ENCODE measurements at places on chromosomes 12 and 14. TPM values are rescaled to one million over a fixed set of nuclear protein-coding genes. Genes with fewer than 3 reads are reported as not detected.

- no peak for DNase-seq
Measured at GRCh38 chr12:51419425-51420193, 5.0 kb upstream of the SLC4A8 start.

- no peak for DNase-seq
Measured at GRCh38 chr14:52286661-52287649, 19.5 kb downstream of the PTGDR start.

GRCh38 chr12:1201886-1202285 is 210.9 kb downstream of the ERC1 start:
- DNase-seq, result no peak

- DNase-seq, result no peak
Measured at GRCh38 chr12:56037161-56037560, 4.6 kb upstream of the RPS26 start.

DNA sequence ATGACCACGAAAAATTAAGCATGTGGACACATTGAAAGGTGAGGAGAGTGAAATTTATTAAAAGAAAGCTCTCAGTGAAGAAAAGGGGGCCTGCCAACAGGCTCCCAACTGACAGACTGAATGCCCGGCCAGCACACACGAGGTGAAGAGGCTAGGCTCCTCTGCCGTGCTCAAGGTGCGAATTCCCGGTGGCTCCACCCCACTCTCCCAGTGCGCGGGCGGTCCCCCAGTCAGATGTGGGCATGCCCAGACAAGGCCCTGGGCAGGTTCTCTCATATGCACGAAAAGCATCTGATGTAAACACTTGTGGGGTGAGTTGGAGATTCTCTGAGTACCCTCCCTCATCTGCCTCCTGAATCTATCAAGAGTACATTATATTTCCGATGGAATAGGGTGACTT is 48.5 kb upstream of the OSBPL8 start:
- DNase-seq, result no peak

GRCh38 chr12:41188841-41189394 is 798 bp downstream of the PDZRN4 start:
- no peak for DNase-seq

DNA sequence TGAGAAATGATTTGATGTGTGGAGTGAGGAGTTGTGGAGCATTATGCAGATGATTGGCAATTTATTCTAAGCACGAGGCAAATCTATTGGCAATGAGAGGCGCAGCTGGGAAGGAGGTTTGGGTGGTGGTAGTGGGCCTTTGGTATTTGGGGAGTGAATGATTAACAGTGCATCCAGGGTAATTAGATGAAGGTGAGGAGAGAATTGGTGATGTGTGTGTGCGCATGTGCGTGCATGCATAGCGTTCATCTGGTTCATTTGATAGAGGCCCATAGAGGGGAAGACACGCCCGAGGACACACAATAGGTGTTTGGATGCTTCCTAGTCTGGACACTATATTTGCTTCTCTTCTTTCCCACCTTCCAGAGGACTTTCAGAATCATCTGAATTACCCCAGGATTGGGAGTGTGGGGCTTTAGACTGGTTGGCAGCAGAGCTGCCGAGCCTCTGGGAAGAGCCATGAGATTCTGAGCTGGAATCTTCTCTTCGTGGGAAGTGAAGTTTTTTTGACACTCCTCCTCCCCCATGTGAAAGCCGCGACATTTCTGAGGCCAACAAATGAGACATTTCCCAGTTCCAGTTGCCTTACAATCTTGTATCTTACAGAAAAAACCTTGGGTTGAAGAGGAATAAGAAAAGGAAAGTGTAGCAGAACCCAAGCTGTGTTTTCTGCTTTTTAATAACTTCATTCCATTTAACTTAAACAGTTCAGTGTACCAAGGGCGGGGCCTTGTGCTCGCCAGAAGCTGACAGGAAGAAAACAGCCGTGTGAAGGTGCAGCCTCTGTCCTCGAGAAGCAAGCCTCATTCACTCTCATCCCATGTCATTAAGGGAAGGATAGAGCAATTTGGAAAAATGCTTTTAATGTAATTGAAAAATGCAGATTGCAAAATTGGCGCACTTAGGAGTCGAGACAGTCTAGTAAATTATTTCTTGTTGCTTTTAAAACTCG is 65.2 kb downstream of the SLC25A47 start:
- DNase-seq, result no peak

- peak; percentile 66 for DNase-seq
Measured at GRCh38 chr14:20802341-20803084, at the start of gene RNASE1. Gene RNASE1 (minus strand): TSS chr14:20802844. CDS start chr14:20802068, 776 bp downstream.

DNA sequence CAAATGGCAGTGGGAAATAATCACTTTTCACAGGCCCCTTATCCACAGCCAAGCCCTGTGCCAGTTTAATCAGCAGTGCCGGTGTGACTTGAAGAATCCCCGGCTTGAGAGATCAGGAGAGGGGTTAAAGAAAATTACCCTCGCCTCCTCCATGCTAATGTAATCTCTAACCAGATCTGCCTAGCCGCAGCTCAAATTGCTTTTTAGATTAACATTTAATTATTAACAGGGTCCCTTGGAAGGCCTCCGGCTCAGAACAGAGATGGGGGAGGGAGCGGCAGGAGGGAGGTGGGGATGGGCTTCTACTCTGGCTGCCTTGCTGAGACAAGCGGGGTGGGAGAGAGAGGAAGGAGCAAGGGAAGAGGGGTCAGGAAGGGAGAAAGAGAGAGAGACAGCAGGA is 24.0 kb downstream of the FAM222A start:
- no peak for DNase-seq

DNA sequence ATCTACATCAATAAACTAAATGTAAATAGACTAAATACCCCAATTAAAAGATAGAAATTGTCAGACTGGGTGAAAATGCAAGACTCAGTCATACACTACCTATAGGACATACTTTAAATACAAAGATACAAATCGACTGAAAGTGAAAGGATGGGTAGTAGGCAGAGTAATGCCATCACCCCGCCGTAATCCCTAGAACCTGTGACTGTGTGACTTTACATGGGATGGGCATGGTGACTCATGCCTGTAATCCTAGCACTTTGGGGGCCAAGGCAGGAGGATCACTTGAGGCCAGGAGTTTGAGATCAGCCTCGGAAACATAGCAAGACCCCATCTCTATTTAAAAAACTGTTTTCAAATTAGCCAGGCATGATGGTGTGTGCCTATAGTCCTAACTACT is 2.6 kb upstream of the EVL start:
- no peak for DNase-seq

DNA sequence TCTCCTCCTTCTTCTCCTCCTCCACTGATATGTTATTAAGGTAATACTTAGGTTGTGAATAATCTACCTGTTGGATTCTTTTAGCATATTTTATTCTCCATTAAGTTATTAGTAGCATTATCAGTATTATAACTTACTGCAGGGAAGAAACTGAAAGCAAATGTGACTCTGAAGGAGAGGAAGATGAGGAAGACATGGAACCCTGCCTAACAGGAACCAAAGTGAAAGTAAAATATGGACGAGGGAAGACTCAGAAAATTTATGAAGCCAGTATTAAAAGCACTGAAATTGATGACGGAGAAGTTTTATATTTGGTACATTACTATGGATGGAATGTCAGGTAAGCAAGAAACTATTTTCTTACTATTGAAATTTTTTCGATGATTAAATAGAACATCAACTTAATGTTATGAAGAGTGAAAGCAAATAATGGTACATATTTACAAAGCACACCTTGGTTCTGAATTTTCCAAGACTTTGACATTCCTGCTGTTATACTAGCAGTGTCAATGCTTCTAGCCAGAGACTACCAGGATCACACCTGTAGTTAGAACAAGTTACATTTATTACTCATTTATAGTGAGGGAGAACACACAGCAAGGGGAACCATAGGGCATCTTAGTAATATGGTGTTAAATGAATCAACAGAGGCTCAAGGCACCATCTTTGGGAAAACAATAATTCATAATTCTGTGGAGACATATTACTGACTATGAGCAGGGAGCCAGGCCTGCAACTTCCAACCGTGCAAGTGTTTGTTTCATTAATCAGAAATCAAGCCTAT is 42.0 kb upstream of the TOMM20L start:
- no peak for DNase-seq

GRCh38 chr12:9750276-9751203 is 10.2 kb downstream of the CD69 start:
- peak; percentile 69 for DNase-seq

DNA sequence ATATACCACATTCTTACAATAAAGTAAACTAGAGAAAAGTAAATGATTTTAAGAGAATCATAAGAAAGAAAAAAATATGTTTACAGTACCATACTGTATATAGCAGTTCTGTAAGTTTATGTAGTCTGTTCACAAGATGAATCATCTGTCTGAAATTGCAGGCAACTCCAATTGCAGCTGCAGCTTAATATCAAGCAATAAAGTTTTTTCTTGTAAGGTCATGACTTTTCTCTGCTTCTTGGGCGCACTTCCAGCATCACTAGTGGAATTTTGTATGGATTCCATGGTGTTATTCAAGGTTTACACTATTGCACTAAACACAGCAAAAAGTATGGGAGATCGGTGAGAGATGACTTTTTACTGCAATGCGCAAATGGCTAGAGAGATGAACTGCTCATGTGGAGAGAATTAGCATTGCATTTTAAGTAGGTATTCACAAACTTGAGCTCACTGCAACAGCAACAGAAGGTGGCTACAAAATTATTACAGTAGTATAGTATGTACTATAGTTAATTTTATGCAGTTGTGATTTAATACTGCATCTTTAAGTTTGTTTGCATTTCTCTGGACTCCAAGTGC is 445.4 kb upstream of the OR4E1 start:
- DNase-seq, result no peak

- no peak for DNase-seq
Measured at GRCh38 chr12:130448044-130448821, 110.5 kb downstream of the PIWIL1 start.

DNA sequence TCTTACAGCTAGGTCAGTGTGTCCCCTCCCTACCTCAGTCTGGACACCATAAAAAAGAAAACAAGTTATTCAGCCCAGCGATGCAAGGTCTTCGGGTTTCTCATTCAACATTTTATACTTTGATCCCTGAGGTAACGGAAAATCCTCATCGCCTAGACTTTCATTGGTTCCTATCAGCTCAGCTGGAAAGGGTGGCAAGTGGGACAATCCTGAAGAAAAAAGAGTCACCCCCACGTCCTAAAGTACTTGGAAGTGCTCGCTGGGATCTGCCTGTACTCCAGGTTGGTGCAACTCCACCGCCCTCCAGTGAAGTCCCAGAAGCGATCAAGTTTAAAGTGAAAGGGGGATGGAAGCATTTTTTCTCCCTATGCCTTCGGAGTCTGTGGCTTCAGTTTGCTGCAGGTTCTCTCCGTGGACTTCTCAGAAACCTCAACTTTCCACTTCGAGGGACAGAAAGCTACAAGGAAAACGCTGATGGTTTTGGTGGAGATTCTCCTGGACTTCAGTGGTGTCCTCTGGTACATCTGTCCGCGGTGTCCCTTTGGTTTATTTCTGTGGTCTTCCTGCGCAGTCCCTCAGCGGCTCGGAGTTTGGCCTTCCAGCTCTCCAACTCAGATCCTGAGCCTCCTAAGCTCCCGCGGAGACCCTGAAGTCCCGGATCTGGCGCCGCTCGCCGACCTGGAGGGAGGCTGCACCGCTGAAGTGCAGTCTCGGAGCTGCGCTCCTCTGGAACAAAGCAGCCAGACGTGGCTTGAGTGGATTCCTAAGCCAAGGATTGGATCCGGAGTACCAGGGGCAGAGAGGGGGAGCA is 1.8 kb upstream of the LRFN5 start:
- peak; percentile 77 for DNase-seq

GRCh38 chr14:22491683-22492621 is 97.1 kb downstream of the DAD1 start:
- DNase-seq, result no peak

- DNase-seq, result no peak
Measured at GRCh38 chr14:105091054-105091516, 25.9 kb upstream of the GPR132 start.

GRCh38 chr12:52145228-52146088 is 46.4 kb downstream of the KRT80 start:
- no peak for DNase-seq

DNA sequence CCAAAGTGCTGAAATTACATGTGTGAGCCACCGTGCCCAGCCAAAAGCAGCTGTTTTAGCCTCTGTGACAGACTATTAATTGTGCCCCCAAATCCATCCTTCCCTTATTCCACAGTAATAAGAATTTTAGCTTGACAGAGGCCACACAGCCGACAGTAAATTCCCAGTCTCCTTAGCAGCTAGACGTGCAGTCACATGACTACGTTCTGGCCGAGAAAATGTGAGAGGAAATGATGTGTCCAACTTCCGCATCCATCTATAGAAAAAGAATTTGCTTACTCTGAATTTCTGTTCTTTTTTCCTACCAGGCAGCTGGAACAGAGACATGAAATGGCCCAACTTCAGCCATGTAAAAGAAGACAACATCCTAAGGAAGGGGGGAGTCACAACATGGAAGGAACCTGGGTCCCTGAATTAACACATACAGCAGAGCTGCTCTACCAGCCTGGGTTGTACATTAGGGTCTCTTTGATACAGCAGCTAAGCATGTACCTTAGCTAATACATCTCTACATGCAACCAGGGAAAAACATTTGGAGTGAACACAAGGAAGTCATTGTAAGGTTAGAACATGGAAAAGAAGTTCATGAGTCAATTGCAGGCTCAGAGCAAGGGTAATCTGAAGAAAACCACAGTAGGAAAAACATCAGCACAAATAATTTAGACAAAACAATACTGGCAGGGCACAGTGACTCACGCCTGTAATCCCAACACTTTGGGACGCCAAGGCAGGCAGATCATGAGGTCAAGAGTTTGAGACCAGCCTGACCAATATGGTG is 35.5 kb downstream of the CIT start:
- no peak for DNase-seq

DNA sequence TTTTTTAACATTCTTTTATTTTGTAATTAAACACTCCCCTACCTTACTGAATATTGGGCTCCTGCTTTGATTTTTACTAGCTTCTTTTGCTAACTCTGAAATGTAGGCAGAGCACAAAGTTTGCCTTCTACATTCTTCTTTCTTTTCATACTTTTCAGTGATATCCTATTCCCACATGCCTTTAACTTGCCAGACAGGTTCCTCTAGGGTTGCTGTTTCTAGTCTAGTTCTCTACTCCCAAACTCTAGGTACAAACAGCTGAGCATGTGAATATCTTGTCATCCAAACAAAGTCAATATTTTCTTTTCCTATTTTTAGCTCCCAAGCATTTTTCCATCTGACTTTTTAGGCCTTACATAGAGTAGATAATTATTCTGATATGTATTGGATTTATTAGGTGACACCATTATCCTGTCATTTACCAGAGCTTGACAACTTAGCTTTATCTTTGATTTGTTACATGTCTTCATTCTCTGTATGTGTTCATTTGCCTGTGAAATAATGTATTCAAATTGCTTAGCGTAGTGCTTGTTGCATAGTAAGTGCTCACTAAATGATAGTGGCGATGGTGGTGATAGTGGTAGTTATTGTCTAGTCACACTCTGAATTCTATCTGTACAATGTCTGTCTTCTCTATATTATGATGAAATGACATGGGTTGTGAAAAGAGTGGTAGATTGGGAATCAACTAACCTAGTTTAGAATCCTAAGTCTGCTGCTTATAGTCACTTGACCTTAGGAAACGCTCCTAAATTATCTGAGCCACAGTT is 73.6 kb upstream of the DNM1L start:
- DNase-seq, result no peak

Gene DNAI7
- 1.1 TPM for total RNA-seq

Gene RASSF8
- total RNA-seq, result 74.0 TPM

Gene RPL41
- 5,407 TPM for total RNA-seq

Gene SLC10A1
- not detected for total RNA-seq

Gene BEGAIN
- total RNA-seq, result 0.36 TPM

Gene SLC6A13
- not detected for total RNA-seq

Gene SINHCAF
- total RNA-seq, result 48.6 TPM

Gene RPS6KL1
- total RNA-seq, result 4.6 TPM

Gene ZCCHC8
- 16.8 TPM for total RNA-seq
